SK-N-DZ (cell line): ENCODE measurements at places on chromosomes 5 and 9.

GRCh38 chr5:138661291-138661960, 86.2 kb upstream of the HSPA9 start:
- peak; percentile 38 for DNase-seq

DNA sequence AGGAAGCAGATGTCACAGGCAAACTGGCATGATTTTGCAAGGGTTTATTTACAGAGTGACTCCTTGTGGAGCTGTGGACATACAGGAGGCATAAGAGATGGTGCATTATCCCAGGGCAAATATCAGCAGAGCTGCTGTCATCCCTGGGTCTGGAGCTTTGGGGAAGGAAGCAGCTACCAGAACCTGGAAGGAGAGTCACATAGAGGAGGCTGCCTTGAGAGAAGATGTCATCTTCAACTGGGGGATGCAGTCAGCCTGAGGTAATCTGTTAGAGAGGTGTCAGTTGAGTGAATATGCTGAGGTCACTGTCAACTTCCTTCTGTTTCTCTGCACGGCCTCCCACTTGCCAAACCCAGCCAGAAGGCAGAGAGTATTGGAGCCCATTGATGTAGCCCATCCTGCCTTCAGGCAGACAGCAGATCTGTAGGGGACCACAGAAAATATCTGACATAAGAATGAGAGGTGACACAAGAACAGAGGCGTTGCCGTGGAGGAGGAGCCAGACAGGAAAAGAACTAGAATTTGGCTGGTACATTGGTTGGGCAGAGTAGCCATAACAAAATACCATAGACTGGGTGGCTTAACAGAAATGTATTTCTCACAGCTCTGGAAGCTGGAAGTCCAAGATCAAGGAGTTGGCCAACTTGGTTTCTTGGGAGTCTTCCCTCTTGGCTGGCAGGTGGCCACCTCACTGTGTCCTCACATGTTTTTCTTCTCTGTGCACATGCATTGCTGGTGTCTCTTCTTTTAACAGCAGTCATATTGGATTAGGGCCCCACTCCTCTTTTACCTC, 102.8 kb downstream of the SNX18 start:
- no peak for DNase-seq

DNA sequence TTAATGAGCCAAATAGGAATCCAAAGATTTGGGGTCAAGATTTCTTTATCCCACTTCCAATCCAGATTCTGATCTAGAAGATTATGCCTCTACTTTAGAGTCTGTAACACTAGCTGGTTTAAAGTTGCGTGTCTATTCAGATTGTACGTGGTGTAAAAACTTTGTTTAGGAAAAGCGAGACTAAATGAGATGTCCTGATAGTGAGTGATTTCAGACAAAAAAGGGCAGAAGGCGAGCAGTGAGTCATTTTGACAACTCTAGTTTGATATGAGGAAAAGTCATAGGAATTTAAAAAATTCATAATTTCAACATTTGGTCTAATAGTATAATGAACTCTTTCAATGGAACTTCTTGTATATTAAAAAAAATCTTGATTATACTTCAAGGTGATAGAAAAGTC, 119.6 kb upstream of the KLF9 start:
- DNase-seq: no peak

DNA sequence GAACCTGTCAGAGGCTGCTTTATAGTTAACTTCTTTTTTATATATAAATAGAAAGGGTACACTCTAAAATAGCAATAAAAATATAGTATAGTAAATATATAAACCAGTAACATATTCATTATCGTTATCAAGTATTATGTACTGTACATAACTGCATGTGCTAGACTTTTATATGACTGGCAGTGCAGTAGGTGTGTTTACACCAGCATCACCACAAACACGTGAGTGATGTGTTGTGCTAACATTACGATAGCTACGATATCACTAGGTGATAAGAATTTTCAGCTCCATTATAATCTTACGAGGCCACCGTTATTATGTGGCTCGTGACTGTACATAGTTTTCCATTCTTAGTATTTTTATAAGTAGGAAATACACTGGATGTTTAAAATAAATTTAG, 43.8 kb upstream of the MEF2C start:
- DNase-seq: no peak

GRCh38 chr9:134139081-134139480, 3.2 kb downstream of the WDR5 start:
- DNase-seq: no peak

- no peak for DNase-seq
Observed at GRCh38 chr5:39417979-39418378, 6.8 kb downstream of the DAB2 start.

GRCh38 chr9:90967145-90967538, 165.5 kb downstream of the SYK start:
- DNase-seq: no peak

GRCh38 chr9:3409453-3409852, 116.3 kb downstream of the RFX3 start:
- DNase-seq: no peak

- no peak for DNase-seq
Observed at GRCh38 chr9:74001382-74001781, 495.8 kb upstream of the RORB start.

DNA sequence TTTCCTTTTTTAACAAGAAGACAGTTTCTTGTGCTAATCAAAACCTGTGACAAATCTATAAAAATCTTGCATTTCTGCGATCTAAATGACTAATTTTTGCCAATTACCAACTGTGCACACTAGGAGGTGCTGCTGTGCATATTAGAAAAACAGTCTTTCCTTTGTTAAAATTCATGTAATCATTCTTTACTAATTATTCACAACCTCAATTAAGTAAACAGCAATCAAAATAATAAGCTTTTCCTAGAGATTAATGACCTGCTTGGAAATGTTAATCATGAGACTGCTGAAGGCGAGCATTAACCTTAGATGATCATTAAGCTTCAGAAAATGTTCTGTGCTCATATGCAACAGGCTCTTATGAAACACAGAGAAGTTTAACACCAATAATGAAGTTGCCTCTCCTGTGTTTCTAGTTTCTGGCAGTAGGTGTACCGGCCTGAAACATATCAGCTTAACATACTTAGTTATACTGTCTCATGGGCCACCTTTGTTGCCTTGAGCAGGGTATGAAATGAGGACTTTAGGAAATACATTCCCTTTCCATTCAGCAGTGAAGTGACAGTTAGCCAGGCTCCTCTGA, 17.7 kb downstream of the RFESD start:
- peak; percentile 28 for DNase-seq

- DNase-seq: no peak
Observed at GRCh38 chr9:87567001-87567400, 69.3 kb downstream of the DAPK1 start.

DNA sequence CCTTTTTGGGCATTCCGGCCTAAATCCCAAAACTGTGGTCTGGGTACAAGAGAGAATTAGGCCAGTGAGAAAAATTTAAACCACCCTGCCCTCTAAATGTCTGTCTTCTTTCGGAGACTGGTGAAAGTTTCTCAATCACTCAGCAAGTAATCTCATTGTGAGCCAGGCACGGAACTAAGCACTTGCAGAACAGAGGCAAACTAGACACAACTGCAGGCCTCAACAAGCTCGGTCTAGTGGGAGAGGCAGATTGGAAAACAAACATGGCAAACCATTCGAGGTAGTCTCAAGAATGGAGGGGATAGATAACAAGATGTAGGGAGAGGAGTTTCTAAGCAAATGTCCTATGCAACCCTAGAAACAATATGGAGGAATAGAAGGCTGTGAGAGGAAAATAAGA, 8.9 kb upstream of the C5orf58 start:
- no peak for DNase-seq

DNA sequence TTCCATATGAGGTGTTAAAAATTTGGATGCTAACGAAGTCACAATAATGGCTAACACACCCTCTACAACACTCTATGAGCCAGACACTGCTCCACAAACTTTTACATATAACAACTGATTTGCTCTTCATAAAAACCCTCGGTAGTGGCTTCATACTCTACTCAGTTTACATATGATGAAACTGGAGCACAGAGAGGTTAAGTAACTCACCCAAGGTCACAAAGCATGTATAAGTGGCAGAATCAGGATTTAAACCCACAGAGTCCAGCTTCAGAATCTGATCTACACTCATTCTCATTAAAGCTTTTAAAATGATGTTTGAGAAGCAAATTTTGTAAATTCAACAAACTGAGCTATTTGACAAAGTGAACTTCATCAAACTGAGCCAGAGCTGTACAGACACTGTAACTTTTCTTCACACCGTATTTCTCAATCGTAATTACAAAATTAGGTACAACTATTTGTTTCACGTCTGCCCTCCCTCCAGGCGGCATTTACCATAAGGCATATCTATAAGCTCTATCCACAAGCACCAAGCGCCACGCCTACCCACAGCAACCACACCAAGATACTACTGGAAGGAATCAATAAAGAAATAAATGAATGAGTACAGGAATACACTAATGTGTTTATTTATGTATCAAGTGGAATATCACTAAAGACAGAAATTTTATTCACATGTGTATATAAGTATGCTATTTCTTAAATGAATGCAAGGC, 24.3 kb downstream of the TTC39B start:
- DNase-seq: no peak

DNA sequence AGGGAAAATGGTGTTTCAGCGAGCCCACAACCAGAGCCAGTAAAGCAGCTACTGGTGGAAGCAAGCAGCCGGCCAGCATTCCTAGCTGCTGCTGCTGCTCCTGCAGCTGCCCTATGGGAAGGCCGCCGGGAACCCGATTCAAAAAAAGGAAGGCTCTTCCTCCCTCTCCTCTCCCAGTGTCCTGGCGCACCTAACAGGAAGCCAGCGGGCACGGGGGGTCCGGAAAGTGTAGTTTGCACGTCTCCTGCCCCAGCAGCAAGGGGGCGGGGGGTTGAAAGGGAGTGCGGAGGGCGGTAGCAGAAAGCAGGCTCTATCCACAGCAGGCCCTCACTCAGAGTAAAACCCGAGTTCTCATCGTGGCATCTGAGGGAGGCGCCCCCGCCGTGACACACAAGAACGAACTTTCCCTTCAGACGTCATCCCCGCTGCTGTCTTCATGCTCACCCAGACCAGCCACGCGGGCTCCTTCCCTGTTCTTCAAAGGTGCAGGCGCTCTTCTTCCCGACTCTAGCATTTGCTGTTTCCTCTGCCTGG, 16.5 kb downstream of the GRXCR2 start:
- peak; percentile 67 for DNase-seq

- DNase-seq: no peak
Observed at GRCh38 chr5:72681781-72682180, 134.7 kb upstream of the TNPO1 start.

- DNase-seq: no peak
Observed at GRCh38 chr9:91285729-91286353, 75.9 kb downstream of the AUH start.

GRCh38 chr5:73338256-73339050, 110.1 kb downstream of the FOXD1 start:
- no peak for DNase-seq

- DNase-seq: no peak
Observed at GRCh38 chr9:92350740-92351133, 25.0 kb downstream of the CENPP start.

DNA sequence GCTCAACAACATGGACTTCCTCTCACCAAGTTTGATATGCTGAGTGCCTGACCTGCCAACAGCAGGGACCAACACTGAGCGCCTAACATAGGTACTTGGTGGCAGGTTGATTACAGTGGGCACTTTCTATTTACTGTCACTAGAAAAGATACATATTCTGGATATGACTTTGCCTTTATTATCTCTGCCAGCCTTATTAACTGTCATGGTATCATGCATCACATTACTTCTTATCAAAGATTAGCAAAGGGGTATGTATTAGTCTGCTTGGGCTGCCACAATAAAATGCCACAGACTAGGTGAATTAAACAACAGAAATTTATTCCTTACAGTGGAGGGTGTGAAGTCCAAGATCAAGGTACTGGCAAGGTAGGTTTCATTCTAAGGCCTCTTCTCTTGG, 14.3 kb upstream of the C1QTNF2 start:
- no peak for DNase-seq

GRCh38 chr5:62597314-62597713, 18.7 kb downstream of the LRRC70 start:
- DNase-seq: no peak

DNA sequence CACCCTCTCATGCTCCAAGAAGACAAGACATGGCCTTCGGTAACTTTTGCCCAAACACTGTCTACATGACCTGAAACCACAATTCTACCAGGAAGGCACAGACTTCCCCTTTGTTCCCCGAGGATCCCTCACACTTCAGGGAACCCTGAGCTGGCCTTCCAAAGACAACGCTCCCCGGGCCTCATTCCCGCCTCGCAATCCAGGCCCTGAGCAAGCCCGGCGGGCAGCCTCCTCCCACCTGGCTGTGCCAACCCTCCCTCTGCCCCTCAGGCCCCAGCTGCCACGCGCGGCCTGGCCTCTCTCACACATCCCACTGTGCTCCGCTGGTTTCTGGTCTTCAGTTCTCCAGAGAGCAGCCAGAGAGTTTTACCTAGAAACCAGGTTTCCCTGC, 7.3 kb downstream of the QSOX2 start:
- no peak for DNase-seq

GRCh38 chr9:96344458-96345180, 38.9 kb downstream of the SLC35D2 start:
- peak; percentile 17 for DNase-seq

DNA sequence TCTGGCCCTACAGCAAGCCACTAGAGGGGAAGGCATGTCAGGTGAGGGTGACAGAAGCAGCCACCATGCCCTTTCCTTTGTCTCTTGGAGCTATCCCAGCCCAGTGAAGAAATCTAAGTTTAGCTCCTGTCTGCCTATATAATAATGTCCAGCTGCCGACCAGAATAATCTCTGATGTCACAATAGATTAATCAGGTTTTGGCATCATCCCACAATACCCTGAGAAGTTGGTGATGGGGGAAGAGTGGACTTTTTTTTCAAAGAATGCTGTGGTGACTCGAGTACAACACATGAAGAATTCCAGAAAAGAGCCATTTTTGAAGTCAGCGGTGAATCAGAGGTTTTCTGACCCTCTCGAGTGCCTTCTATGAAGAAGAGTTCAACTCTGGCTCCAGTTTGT, 1.7 kb upstream of the TSLP start:
- DNase-seq: no peak

DNA sequence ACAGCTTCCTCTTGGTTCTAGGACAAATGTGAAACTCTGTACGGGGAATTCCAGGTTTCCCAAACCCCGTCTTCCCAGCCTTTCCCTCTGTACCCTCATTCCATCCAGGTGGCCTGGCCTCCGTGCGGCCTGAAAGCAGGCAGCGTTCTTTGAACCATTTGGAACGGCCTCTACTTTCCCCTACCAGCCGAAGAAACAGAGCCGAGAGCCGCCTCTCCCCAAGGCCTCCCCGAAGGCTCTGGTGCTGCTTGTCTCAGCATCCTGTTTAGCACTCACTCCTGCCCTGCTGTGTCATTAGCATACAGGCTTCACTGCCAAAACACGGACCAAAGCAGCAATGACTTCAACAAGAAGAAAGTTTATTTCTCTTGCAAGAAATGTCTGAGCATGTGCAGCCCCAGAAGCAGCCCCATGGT, 137.7 kb downstream of the HSD17B3 start:
- no peak for DNase-seq

DNA sequence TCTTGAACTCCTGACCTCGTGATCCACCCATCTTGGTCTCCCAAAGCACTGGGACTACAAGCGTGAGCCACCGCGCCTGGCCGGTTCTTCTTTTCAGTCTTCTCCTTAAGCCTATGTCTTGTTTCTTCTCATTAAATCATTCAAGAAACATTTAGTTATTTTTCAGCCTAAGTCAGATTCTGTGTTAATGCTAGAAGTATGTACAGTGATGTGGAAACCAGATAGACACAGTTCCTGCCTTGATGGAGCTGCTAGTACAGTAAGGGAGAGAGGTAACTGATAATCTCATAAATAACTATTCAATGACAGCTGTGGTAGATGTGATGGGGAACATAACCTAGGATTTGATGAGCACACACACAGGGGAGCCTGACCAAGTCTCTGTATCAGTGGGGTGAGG, 46.3 kb upstream of the NR3C1 start:
- DNase-seq: no peak

GRCh38 chr5:34551911-34552433, 104.2 kb upstream of the RAI14 start:
- no peak for DNase-seq
